ENCODE measurements at places on chromosomes 6 and 20. TPM values are rescaled to one million over a fixed set of nuclear protein-coding genes. Genes with fewer than 3 reads are reported as not detected.

- no peak for DNase-seq
These were observed 50.1 kb upstream of the RNF24 start for GRCh38 chr20:4065391-4065844.

CST4 gene
- total RNA-seq = not detected

- DNase-seq = no peak
These were observed 647.6 kb upstream of the FLRT3 start for GRCh38 chr20:14984768-14985622.

DNA sequence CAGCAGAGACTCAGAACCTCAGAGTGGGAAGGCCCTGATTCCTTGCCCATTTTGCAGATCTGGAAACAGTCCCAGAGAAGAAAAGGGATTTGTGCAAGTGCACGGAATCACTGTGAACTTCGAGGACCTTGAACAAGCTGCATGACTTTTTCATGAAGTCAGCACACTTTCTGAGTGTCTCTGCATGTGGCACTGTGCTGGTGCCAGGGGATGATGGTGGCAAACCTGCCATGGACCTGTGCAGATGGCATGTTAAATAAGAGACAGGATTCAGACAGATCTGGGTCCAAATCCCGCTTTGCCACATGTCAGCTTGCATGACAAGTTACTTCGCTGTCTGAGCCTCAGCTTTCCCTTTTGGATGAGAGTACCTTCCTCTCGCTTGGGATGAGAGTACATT, 26.8 kb downstream of the ZNF831 start:
- no peak for DNase-seq

- no peak for DNase-seq
These were observed 11.7 kb downstream of the C20orf96 start for GRCh38 chr20:278607-279571.

GRCh38 chr20:47353239-47353691, 3.2 kb downstream of the ZMYND8 start:
- no peak for DNase-seq

DNA sequence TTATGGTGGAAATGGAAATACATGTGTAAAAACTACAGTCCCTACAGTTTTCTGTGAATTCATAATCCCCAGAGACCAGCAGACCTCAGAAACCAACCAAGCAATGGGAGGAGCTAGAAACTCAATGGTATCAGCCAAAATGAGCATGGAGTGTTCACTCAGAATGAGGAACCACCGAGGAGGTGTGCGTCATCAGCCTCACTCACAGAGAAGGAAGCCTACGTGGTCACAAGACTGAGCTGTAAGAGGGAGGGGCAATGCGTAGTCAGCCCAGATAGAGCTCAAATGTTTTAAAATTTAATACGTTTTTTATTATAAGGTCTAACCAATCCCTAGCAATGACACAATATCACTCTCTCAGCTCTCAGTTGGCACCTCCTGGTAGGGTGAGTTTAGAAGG, 17.4 kb downstream of the MYLK4 start:
- DNase-seq = peak; percentile 59

TTBK1 gene
- not detected for total RNA-seq

DNA sequence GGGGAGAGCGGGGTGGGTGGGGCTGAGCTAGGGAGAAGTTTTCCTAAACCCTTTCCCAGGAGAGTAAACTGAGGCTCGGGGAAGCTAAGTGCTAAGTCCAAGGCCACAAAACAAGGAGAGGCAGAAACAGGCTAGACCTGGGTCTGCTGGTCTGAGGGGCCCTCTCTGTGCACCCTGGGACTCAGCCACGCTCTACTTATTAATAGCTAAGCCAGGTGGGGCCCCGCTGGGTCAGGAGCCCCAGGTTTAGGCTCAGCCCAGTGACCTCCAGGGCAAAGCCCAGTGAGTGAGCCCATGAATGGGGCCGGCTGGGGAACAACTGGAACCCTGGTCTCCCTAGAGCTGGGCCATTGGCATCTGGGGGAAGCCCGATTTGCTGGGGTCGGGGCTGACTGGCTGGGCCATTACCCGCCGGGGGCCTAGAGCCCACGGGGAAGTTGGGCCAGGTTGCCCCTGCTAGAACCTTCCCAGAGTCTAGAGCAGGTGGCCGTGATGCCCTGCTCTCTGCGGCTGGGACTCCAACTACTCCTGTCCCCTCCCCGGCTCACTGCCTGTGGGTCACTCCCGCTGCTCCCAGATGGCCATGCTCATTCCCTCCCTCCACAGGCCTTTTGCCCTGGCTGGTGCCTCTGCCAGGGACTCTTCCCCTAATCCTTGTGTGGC, 24.1 kb upstream of the NOL4L start:
- no peak for DNase-seq

COL11A2 gene
- 5.5 TPM for total RNA-seq

POU3F2 gene
- total RNA-seq = 0.63 TPM

DNA sequence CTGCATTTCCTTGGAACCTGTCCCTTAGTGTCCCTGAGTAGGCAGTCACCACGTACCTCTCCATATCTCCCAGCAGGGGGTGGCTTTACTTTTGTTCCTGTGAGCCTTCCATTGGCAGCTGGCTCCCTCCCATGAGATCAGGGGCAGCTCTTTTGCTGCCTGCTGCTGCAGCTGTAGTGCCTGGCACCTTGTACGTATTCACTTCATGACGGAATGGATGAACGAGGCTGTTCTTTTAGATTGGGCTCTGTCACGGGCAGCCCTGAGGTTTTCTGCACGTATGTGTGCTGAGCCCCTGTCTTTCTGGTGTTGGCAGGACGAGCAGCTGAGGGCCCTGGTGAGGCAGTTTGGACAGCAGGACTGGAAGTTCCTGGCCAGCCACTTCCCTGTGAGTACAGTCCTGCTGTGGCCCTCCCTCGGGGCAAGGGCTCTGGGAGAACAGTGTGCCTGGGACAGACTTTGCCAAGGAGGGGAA, 14.6 kb downstream of the MYBL2 start:
- no peak for DNase-seq

- DNase-seq = no peak
These were observed 28.9 kb downstream of the SNX5 start for GRCh38 chr20:17939622-17940223.

DNA sequence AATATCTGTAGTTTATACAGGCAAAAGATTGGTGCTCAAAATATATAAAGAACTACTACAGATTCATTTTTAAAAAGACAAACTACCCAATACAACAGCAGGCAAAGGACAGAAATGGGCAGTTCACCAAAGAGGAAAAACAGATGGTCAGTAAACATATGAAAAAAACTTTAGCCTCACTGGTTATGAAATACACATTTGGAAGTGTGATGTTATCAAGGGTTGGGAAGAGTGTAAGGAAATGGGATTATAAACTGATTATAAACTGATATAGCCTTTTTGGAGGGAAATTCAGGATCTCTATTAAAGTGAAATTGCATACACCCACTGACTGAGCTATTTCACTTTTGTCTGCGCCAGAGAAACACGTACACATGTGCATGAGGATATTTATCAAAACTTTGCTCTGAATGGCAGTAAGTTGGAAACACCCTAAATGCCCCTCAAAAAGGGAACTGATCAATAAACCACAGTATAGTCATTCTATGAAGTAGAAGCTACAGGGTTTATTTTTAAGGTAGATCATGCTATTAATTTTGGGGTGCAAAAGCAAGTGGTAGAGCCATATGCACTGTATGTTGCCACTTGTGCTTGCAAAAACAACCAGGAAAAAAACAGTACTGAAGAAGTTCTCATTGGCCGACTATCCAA, 32.2 kb upstream of the ARFGEF2 start:
- DNase-seq = no peak

CRISP3 gene
- not detected for total RNA-seq

DNA sequence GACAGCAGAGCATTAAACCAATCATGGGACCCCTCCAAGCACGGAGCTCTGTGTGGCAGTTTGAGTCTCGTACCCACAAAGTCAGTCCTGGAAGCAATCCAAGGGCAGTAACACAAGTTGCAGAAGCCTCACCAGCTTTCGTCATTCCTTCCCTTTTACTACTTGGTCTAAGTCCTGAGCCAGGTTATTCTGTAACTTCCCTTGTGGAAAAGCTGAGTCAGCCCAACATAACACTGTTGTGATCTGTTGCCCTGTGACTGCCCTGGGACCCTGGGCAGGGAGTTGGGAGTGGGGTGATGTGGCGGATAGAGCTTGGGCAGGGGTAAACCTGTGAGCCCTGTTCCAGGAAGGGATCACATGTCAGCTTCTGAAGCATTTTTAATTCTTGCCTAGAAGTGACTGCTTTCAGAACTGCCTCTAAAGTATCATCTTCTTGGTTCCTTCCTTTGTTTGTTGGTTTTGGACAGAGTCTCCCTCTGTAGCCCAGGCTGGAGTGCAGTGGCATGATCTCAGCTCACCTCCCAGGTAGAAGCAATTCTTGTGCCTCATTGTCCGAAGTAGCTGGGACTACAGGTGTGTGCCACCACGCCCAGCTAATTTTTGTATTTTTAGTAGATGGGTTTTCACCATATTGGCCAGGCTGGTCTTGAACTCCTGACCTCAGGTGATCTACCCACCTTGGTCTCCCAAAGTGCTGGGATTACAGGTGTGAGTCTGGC, 183.7 kb upstream of the JAG1 start:
- DNase-seq = peak; percentile 57

Measured in Daoy (cell line).